ENCODE measurements at places on chromosomes 6 and 20.
A peak's percentile ranks its signal among the peaks of the same experiment; 100 is the strongest.

GRCh38 chr20:49685161-49685601 lies 28.5 kb downstream of the B4GALT5 start:
- DNase-seq = no peak

- DNase-seq = no peak
Measured at GRCh38 chr6:79631693-79632172, 604 bp downstream of the SH3BGRL2 start.

GRCh38 chr20:14924433-14924832 lies 587.0 kb upstream of the FLRT3 start:
- no peak for DNase-seq

- DNase-seq = no peak
Measured at GRCh38 chr20:54794110-54794509, 318.7 kb downstream of the DOK5 start.

DNA sequence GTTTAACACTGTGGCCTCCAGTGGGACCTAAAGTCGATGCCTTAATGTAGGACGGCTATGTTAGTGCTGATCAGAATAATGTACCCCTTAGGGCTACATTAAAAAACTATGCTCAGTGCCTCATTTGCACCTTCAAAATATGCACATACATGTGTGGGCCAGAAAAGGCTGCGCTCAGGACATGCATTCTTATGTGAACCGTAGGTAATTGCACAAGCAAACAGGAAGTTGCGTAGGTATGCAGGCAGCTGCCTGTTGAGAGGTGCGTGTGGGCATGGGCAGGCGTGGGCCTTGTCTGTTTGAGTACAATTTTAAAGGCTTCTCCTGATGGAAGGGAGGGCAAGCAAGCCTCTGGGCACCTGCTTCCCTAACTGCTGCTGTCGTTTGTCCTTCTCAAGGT lies 116.2 kb upstream of the JAG1 start:
- no peak for DNase-seq

- DNase-seq = peak; percentile 58
Measured at GRCh38 chr6:13709689-13710551, 1.7 kb downstream of the RANBP9 start.

GRCh38 chr6:158481690-158482473 lies 78.0 kb upstream of the TMEM181 start:
- peak; percentile 76 for DNase-seq

DNA sequence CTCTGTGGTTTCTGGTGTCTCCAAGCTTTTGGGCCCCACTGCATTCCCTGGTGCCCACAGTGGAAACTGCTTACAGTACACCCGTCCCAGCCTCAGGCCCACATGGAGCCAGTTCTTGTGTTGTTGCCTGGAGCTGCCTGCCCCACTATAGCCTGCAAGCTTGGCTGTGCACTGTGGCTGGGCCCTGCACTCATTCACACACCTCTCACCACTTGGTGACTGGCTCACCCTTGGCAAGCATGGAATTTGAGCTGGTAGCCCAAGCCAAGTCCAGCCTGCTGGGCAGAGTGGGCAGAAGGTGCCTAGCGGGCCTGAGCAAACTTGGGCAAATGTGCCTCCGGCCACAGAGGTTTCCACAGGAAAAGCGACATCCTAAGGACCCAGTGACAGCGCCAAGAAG lies 472.3 kb downstream of the MMUT start:
- no peak for DNase-seq

DNA sequence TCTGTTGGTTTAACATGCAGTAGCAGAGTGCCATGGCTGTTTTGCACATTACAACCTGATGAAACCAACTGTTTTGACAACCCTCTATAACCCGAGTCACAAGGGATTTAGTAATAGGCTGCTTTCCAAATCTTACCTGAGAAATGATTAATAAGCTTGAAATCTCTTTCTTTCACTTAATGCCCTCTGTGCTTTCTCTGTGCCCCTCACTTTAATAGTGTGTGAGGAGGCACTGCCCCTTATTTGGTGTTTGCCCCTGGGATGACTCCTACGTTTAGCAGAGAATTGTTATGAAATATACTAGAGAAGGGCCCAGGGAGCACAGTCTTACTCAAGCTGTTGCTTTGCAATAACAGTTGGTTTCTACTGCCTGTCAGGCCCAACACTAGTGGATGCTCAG lies 31.0 kb upstream of the PTCHD4 start:
- no peak for DNase-seq

- peak; percentile 84 for DNase-seq
Measured at GRCh38 chr6:28269492-28269891, 2.5 kb downstream of the ZSCAN26 start.

GRCh38 chr20:9160757-9161156 lies 91.9 kb downstream of the PLCB4 start:
- DNase-seq = peak; percentile 17

DNA sequence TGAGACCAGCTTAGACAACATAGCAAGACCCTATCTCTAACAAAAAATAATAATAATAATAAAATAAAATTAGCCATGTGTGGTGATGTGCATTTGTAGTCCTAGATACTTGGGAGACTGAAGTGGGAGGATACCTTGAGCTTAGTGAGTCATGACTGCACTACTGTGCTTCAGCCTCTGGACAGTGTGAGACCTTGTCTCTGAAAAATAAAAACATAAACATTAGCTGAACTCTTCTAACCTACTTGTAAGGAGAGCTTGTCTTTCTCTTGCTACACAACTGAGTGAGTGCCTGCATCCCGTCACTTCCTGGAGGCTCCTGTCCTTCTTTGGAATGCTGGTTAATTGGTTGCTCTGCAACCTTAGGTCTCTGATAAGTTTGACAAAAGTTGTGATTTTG lies 5.1 kb upstream of the DBNDD2 start:
- no peak for DNase-seq

DNA sequence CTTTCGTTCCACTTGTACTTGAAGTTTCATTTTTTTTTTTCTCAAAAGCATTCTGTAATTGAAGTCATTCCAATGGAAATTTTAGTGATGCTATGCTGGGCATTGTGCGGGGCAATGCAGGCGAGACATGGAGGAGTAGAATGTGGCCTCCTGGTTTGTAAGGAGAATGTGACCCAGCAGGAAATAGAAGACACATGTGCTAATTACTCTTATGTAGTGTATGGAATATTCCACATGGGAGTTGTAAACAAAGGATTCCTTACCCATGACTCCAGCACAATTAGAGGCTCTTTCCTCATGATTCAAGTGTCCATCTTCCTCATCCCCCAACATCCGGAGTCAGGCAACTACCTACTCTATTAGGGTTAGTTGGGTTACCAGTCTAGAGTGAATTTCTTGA lies 14.9 kb upstream of the RFPL4B start:
- peak; percentile 90 for DNase-seq

GRCh38 chr6:47057830-47058540 lies 15.9 kb upstream of the ADGRF1 start:
- DNase-seq = peak; percentile 17

DNA sequence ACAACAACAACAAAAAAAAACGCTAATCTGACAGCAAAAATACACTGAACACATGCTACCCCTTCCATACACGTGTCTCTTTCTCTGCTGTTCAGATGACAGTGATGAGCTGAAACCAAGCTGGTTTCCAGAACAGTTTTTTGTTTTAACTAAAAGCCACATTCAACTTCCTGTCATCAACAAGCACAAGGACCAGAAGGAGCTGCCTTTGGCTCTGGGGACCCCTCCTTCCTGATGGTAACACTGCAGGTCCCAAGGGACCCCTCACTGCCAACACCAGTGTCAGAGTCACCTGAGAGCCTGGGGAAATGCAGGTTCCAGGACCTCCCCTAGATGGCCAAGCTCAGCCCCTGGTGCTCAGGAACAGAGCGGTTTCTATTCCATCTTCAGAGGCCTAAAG lies 6.0 kb downstream of the CST7 start:
- DNase-seq = no peak

DNA sequence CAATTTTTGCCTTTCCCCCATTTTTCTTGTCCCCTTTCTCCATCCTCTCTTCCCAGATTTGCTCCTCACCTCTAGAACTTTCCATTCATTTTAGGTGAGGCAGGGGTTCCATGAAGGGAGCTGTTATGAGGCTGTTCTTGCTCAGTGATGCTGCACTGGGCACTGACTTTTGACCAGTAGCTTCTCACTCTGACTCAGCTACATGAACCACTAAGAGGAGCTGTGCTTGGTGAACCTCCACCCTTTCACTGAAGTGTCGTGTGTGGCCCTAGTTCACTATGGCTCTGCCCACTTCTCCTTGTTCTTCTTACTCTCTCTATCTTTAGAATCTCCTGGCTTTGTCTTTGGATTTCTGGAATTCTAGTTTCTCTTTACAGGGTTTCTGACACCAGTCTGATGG lies 307.1 kb upstream of the RNF24 start:
- no peak for DNase-seq

- no peak for DNase-seq
Measured at GRCh38 chr6:113763311-113763766, 93.8 kb upstream of the MARCKS start.

DNA sequence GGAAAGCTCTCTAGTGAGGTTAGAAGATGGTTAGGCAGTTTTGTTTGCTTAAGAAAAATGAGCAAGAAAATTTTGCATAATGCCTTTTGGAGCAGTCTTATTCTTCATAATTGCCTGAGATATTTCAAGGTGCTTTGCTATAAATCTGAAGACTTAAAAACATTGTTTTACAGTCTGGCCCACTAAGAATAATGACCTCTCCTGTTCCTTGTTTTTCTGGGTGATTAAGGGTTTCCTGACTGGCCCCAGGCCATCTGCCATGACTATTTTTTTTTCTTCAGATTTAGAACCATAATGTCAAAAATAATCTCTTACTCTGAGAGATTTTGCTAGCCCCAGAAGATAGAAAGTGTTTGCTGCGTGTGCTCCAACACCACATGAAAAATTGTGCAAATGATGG lies 72.3 kb upstream of the CENPW start:
- DNase-seq = peak; percentile 4

DNA sequence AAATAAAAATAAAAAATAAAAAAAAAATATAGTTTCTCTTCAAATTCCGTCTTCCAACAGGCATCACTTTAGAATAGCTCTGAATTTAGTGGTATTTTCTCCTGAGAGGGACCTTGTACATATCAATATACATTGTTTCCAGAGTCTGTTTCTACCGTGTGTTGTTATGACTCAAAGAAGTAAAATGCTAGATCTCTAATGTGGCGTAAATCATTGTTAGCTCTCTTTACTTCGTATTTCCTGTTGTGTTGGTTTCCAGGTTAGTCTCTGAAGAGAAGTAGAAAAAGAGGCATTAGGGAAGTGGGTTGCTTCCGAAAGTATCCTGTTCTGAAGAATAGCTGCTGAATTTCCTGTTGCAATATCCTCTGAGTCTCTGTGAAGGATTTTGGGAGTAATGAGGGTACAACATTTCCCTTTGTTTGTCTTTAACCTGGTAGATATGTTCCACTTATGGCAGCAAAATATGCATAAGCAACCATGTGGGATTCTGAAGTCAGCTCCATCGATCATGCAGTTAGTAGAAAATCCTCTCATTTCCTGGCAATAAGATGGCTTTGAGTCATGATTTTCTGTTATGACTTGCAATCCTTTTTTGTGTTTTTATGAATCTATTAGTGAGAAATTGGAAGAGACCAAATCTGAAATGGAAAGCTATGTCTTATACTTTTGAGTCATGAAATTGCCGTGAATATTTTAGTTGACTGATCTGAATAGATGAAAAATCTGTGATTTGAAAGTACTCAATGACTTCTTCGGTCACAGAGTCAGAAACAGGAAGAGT lies 42.0 kb upstream of the MCHR2 start:
- DNase-seq = no peak

- DNase-seq = no peak
Measured at GRCh38 chr20:64068386-64069208, 5.6 kb downstream of the TCEA2 start.

DNA sequence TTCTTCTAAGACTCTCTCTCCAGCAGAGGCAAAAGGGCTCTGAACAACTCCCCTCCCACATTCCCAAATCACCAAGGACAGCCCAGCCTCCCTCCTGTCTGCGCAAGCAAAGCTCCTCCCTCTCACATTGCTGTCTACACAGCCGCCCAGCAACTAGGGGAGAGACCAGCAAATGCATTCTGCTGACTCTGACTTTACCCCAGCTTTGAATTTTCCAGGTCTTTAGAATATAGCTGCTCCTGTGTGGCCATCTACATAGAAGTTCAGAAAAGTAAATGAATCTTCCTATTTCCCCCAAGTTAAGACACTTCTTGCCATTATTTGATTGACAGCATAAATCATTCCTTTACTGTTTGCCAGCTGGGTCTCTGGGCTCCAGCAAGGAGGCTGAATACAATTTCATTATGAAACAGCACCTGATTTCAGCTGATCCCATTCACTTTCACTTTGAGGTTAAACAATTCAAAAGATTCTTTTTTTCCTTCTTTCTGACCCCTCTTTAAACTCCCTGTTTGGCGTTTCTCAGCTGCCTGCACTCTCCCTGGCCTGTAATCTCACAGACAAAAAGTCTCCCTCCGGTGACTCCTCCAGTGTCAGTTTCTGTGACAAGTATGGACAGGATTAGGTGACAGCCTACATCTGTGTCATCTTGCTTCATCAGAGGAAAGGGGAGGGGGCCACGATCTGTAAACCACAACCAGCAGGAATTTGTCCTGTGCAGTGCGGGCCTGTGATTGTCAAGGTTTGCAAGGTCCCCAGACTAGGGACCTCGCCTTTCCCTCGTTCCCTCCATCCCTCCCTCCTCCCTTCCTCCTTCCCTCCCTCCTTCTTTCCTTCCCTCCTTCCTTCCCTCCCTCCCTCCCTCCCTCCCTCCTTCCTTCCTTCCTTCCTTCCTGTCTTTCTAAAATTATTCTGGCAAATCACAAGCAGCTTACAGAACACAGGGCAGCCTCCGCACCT lies 205.6 kb upstream of the RIN2 start:
- DNase-seq = no peak

DNA sequence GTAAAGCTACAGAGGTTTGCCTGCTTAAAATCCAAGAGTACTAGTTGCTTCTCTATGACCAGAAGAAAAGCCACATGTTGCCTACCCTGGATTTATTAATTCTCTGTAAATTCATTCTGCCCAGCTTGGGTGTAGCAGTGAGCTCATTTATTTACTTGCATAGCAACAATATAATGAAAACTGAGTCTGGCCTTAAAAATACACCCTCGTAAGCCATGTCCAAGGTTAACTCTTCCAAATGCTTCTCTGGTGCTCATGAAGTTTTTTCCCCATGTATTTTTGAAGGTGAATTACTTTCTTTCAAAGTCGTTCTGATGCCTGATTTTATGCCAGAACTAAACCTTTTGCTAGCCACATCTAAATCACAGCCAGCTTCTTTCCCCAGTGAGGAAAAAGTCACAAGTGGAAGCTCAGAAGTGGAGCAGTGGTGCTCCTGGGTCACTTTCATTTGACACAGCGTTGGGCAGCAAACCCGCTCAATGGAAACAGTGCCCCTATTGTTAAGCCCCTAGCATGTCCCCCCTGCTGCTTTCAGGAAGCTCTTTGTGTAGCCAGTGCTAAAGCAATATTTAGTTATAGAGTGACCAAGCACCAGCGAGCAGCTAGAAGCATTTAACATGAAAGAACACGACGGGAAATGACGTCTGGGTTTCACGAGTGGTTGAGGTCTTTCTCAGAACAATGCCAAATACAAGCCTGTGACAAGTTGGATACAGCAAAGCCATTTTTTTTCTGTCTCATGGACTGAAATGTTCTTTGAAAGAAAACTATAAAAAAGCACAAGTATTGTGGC lies 29.8 kb downstream of the NEDD9 start:
- no peak for DNase-seq

DNA sequence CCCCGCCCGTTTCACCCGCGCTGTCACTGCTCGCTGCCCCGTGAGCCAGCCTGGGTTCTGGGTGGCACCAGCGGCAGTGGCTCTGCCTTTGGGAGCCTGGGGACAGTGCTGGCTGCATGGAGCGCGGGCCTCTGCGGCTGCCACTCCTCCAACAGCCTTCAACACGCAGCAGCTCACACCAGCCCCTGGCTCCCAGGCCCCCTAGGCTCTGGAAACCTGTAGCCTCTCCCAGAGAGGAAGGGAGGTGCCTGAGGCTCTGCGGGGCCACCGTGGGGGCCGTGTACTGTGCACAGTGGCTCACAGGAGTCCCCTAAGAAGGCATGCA lies 163.9 kb upstream of the AFDN start:
- no peak for DNase-seq

Measured in fibroblast of skin of abdomen (primary cell).